AG09319 (cell line): ENCODE measurements at places on chromosomes 5 and 9.
A peak's percentile ranks its signal among the peaks of the same experiment; 100 is the strongest.

DNA sequence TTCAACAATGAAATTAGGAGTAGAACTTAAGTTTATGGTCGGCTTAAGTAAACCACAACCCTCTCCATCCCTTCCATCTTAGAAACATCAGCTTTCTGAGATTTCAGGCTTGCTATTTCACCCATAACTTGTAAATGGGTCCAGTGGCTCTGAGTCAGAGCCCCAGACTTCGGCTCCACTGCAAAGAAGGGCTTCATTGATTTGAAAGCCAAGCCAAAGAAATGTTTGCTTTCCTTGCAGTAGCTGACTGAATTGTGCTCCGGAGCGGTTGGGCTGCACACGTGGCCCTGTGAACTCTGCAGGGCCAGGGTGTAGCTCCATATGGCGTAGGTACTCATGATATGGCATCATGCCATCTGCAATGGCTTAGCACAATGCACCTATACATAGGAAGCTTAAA lies 57.0 kb downstream of the NREP start:
- no peak for DNase-seq

- DNase-seq = no peak
Measured at GRCh38 chr5:14342306-14342705, 199.2 kb downstream of the TRIO start.

DNA sequence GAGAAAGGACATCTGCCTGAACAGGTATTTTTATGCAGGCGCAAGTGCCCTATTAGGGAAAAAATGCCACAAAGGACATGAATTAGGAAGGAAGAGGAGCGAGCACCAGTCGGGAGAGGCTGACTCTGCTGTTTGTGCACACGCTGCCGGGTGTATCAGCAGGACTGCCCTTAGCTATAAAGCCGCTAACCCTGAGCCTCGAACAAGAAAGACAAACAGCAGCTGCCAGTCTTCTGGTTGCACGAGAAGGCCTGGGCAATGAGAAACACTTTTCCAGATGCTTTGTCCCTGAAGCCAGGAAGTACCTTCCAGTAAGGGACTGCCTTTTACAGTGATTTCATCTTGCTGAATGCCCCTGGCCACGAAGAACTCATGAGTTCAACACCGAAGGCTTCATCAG lies 12.6 kb downstream of the QSOX2 start:
- no peak for DNase-seq

GRCh38 chr9:69389437-69389995 lies 64.5 kb downstream of the ENTREP1 start:
- no peak for DNase-seq

DNA sequence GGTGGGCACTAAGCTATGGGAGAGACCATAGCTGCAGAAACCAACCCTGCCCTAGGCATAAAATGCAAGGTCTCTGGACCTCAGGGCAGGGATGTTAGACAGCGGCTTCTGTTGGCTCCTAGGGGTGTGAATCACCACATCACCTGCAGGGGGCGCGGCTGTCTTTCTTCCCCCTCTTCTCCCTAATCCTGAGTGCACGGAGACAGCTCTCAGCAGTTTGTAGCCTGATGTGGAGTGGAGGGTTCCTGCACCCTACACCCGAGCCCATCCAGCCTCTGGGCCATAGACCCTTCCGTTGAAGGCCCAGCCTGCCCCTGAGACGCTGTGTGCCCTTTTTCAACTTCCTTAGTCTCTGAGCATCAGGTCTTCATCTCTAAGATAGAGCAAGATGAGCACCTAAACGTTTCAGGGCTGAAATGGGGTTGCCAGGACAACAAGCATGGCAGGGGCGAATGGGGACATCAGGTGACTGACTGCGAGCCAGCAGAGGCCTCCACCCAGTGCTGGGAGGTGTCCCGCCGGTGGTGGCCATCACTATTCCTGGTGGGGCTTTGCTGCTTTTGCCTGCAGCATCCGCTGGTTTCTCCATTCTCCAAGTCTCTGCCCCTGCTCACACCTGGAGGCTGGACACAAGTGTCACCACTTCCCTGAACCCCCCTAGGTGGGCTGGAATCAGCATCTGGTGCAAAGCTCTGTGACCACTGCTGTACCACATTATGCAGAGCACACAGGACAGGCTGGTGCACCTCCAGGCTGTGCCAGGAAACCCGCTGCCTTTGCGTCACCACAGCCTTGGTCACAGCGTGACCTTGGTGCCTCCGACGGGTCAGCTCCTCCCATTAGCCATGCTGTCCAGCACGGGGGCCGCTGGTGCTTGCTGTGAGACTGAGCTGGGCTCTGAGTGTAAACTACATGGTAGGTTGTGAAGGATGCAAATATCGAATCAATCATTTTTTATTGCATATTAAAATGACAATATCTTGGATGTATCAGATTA lies 2.5 kb upstream of the SEC16A start:
- DNase-seq = peak; percentile 41

DNA sequence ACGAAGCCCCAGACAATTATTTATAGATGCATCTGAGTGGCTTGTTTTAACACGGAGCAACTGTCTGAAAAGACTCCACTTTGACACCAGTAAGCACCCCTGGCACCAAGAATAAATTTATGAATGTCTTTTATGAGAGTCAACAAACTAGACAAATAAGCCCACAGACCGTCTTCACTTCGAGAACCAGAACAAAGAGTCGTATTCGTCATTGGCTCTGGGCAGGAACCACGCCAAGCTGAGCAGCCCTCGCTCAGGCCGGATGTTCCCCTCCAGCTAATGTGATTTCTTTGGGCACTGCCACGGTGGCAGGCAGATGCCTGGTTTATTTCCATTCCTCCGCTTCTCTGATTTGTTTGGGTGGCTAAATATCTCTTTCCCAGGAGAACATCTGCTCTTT lies 91.9 kb upstream of the STC2 start:
- DNase-seq = no peak

- no peak for DNase-seq
Measured at GRCh38 chr9:82011133-82011532, 22.6 kb downstream of the SPATA31D1 start.

DNA sequence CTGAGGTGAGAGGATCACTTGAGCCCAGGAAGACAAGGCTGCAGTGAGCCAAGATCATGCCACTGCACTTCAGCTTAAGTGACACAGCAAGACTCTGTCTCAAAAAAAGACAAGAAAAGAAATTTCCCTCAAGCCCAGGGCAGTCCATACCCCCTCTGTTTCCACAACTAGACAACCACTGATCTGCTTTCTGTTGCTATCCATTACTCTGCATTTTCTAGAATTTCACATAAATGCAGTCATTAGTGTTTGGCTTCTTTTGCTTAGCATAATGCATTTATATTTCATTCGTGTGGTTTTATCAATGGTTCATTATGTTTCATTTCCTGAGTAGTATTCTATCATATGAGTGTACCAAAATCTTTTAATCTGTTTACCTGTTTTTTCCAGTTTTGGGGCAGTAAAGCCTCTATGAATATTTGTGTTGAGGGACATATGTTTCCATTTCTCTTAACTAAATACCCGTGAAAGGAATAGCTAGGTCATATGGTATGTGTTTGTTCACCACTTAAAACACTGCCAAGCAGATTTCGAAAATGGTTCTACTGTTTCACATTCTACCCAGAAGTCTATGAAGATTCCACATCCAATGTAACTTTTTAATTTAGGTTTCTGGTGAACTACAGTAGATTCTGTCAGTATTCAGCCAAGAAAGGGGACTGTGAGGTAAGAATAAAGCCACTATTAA lies 271.8 kb downstream of the ZNF608 start:
- peak; percentile 62 for DNase-seq

- DNase-seq = no peak
Measured at GRCh38 chr5:169272111-169272510, 28.8 kb downstream of the SLIT3 start.

GRCh38 chr5:175456105-175456742 lies 12.2 kb upstream of the DRD1 start:
- DNase-seq = no peak

DNA sequence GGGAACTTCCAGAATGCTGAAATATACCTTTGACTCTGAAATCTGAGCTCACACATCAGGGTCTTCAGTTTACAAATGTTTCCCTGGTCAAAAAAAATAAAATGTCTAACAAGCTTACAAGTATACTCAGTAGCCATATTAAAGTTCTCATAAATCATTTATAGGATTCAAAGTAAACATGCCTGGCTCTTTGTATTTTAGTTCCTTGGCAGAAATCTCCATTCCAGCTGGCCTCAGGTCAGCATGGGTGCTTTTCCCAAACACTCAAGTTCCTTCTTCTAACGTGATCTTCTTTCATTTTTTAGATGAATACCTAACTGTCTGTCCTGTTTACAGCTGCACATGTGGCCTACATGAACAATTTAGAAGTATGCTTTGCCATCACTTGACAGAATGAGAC lies 263.2 kb downstream of the GAS1 start:
- DNase-seq = no peak

- no peak for DNase-seq
Measured at GRCh38 chr9:113155911-113156588, 5.2 kb downstream of the SLC31A2 start.

GRCh38 chr9:23826120-23826629 lies at the start of gene ELAVL2:
Gene ELAVL2, minus strand, starts transcription at chr9:23826240. Its CDS starts 64,006 bp downstream, at chr9:23762234.
- DNase-seq = peak; percentile 87

DNA sequence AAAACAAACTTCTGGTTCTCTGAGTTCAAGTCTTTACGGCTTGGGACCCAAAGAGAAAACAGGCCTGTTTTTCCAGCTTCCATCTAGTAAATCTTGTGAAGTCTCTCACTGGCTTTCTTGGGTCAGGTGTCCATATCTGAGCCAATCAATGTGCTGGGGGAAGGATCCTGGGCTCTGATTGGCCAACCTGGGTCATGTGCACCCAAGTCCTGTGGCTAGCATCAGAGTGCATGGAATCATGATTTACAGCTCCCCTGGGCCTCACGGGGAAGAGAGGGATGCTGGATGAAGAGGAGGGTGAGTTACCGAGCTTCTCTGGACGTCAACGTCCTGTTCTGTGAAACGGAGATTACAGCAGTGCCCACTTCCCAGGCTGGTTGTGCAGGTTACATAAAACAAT lies 19.4 kb downstream of the CXCL14 start:
- DNase-seq = no peak

GRCh38 chr5:97528941-97529340 lies 345.9 kb upstream of the RIOK2 start:
- peak; percentile 43 for DNase-seq

DNA sequence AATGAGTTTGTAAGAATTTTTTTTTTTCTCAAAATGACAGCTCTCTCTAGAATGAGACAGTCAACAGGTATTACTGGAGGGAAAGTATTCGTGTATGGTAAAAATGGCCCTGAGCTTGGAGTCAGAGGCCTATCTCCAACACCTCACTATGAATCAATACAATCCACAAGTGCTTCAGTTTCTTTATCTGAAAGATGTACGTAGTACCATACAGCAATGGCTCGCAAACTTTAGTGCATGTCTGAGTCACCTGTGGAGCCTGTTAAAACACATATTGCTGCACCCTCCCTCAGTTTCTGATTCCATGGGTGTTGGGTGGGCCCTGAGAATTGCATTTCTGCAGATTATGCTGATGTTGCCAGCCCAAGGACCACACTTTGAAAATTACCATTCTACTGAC lies 44.6 kb downstream of the DMRT2 start:
- no peak for DNase-seq

- no peak for DNase-seq
Measured at GRCh38 chr5:88780736-88781135, 102.2 kb downstream of the MEF2C start.

- peak; percentile 94 for DNase-seq
Measured at GRCh38 chr9:127578952-127579853, 32.9 kb upstream of the STXBP1 start.

DNA sequence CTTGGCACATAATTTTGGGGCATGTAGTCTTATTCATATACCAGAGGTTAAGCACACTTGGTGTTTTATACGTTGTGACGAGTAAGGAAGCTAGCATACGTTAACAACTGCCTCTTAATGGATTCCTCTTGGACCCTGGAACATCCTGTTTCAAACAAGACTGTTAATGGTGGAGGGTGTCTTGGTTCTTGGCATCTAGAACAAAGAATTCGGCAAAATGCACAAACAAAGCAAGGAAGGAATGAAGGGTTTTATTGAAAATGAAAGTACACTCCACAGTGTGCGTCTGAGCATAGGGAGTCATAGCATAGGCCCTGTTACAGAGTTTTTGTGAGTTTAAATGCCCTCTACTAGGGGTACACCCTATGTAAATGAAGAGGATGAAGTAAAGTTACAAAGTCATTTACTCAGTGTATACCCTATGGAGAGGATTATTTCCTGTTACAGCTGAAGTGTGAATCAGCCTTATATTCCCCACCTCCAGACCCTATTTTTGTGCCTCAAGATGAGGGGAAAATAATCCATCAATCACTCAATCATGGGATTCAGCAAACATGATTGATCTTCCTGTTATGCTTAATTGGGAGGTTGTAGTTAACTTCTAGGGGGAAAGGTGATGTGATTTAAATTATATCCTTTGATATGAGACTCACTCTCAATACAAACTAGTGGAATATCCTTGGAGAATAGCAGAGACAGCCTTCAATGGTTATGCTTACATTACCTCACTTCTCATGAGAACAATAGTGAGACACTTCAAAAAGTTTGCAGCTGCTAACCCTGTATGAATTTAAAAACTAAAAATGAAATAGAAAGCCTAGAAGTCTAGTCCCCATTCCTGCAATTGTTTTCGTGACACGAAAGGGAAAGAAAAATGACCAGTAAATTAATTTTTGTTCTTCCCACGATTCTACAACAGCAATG lies 84.9 kb upstream of the MYO10 start:
- no peak for DNase-seq

- DNase-seq = no peak
Measured at GRCh38 chr9:266228-266627, 51.6 kb downstream of the DOCK8 start.

GRCh38 chr5:32420506-32420905 lies 24.0 kb downstream of the ZFR start:
- DNase-seq = no peak

DNA sequence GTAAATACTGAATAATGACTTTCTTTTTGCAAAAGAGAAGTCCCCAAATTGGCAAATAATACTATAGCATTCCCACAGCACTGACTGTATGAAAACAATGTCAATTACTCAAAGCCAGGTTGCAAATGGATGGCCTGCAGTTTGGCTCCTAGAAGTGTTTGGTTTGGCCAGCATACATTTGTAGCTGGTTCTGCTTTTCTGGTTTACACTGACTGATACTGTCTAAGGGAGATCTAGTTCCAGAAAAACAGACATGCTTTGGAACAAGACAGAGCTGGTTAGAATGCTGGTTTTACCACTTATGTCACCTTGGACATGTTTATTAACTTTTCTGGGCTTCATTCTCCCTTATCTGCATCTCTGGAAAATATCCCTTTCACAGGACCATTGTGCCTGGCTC lies 81.5 kb upstream of the TRPM3 start:
- no peak for DNase-seq

- no peak for DNase-seq
Measured at GRCh38 chr5:171481571-171482433, 62.4 kb downstream of the FGF18 start.
